HuH-7 (cell line): ENCODE measurements at places on chromosomes 12 and 14.

DNA sequence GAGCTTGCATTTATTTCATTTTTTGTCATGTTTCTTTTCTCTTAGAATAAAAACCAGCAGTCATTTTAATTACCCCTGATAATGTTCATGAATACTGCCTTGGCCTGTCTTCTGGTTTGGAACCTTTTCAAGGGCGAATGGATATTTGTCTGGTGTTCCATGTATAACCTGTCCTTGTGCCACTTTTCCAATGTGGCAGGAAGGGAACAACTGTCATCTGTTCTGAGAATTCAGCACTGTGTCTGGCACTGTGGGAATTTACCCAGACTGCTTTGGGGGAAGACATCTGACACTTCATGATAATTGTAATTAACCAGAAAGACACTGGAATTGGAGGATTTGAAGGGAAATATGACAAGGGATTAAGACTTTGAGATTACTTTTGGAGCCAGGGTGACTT, 352.8 kb downstream of the APAF1 start:
- no peak for DNase-seq

DNA sequence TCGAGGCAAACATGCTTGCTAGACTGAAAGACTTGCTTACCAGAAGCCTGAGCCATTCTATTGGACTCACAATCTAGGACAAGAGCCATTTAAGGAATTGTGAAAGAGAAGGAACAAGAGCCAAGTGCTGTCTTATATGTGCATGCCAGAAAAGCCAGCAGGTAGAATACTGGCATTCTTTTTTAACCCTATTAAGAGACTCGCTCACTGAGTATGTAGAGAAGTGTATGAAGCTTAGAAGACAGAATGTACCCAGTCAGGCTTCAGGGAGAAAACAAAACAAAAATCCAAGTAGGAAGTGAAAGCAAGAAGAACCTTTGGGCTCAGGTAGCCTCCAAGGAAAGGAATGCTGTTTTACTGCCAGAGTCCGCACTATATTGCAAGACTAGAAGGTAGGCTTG, 65.9 kb downstream of the DCAF5 start:
- no peak for DNase-seq

DNA sequence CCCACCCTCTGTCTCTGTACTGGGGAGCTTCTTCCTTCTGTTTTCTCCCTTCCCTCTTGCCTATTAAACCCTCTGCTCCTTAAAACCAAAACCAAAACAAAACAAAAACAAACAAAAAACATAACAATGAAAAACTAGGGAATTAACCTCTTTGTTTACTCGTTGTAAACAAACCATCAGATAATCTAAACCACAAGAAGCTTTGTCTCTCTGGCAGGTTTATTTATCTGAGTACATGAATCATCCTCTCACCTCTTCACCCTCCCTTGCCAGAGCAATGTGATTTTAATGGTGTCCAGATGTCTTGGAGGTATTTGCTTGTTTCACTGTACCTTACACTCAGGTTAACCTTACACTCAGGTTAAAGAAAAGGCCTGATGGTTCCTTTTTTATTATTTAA, 66.1 kb downstream of the DYRK2 start:
- DNase-seq = no peak

DNA sequence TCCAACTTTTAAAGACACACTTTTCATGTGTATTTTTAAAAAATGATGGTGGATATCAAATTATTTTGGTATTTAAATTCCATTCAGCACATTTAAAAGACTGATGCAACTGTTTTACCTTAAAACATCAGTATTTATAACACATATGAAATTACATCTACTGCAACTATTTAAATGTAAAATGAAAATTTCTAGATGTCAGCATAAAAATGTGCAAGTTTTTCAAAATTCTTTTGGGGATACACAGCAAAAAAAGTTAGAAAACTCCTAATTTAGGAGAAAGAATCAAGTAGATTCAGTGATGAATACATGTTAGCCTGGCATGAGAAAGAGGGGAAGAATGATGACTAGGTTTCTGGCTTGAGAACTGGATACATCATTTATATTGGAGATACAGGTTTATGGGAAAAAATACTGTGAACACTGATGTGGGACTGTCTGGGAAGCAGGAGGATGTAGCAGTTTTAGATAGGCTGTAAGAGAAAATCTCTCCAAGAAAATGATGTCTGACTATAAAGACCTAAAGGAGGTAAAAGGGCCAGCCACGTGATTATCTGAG, 9.2 kb downstream of the SOS2 start:
- no peak for DNase-seq

DNA sequence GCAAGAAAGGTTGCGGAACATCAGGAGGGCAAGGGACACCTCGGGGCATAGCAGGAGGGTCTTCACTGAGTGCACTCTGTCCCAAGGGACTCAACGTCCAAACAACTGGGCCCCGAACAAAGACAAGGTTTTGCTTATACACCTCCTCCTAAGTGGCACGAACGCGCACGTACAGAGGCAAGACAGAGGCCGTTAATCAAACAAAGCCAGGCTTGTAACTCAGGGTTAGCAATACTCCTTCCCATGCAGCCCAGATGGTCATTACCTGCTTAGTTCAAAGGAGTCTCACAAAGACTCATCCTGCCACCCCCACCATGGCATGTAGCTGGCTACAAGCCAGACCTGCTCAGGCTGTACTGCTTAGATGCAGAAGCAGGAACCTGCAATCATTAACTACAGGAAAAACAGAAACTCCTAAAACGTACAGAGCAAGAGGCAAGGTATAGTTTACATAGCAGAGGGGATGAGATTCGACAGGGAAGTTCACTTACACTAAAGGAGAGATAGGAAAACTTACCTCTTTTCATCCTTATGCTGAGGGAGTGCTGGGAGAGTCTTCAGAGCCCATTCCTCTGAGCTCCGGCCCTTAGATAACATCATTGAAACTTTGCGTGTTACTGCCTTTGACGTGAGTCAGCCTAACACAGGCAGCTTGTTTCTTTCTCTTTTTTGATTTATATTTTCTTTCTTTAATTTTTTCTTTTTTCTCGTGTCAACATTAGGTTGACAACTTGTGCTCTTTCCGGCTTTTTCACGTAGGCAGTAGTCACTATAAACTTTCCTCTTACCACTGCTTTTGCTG, 1319.1 kb downstream of the TMEM121 start:
- peak; percentile 26 for DNase-seq
